EH (cell line): ENCODE measurements at places on chromosomes 16 and 17.

DNA sequence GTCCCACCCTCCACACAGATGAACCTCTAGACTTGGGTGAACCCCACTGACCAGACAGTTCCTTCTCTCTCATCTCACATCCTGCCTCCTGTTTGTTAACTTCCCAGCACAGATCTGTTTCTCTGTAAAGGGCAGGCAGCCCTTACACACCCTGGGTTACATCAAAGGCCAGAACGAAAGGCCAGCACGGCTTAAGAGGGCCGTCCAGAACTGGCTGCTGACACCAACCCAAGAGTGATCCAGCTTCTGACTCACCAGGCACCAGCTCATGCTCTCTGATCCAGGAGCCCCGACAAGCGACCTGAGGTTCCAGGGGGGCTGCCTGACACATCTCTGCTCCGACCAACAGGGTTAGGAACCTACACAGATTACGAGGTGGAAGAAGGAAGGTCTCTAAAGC lies 86.9 kb downstream of the MRM3 start:
- DNase-seq, result peak; percentile 79

- no peak for DNase-seq
Observed at GRCh38 chr16:66360624-66361324, 5.7 kb upstream of the CDH5 start.

DNA sequence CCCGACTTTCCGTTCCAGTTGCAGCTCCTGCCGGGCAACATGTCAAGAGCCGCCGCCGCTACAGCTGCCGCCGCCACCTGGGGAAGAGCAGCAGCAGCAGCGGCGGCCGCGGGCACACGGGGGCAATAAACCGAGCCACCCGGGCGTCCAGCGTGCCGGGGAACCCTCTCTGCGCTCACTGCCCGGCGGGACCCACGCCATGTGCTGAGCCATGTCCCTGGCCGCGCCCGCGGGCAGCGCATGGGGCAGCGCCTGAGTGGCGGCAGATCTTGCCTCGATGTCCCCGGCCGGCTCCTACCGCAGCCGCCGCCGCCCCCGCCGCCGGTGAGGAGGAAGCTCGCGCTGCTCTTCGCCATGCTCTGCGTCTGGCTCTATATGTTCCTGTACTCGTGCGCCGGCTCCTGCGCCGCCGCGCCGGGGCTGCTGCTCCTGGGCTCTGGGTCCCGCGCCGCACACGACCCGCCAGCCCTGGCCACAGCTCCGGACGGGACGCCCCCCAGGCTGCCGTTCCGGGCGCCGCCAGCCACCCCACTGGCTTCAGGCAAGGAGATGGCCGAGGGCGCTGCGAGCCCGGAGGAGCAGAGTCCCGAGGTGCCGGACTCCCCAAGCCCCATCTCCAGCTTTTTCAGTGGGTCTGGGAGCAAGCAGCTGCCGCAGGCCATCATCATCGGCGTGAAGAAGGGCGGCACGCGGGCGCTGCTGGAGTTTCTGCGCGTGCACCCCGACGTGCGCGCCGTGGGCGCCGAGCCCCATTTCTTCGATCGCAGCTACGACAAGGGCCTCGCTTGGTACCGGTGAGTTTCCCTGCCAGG lies 604 bp downstream of the HS3ST3B1 start:
- DNase-seq, result peak; percentile 43

- no peak for DNase-seq
Observed at GRCh38 chr17:56893503-56893902, 20.3 kb downstream of the TRIM25 start.

- no peak for DNase-seq
Observed at GRCh38 chr17:76810956-76811355, 57.2 kb upstream of the MGAT5B start.

- DNase-seq, result no peak
Observed at GRCh38 chr17:57944908-57945307, 10.3 kb downstream of the CUEDC1 start.

DNA sequence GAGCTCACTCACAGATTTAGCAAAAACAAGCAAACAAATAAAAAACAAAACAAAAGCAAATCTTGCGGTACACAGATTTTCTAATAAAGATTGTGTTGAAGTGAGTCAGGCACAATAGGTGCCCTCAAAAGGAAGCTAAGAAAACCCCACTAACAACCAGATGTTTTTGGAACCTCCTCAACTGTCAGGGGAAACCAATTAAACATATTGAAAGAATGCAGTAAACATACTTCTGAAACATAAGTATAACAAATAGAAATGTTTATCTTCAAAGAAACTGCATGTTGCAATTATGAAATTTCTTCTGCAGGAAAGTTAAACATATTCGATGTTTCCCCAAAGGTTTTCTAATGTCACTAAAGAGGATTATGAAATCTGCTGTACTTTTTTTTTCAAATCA lies 110.5 kb upstream of the CORO6 start:
- peak; percentile 21 for DNase-seq

GRCh38 chr16:57938936-57939871 lies 31.7 kb downstream of the CNGB1 start:
- DNase-seq, result peak; percentile 85

DNA sequence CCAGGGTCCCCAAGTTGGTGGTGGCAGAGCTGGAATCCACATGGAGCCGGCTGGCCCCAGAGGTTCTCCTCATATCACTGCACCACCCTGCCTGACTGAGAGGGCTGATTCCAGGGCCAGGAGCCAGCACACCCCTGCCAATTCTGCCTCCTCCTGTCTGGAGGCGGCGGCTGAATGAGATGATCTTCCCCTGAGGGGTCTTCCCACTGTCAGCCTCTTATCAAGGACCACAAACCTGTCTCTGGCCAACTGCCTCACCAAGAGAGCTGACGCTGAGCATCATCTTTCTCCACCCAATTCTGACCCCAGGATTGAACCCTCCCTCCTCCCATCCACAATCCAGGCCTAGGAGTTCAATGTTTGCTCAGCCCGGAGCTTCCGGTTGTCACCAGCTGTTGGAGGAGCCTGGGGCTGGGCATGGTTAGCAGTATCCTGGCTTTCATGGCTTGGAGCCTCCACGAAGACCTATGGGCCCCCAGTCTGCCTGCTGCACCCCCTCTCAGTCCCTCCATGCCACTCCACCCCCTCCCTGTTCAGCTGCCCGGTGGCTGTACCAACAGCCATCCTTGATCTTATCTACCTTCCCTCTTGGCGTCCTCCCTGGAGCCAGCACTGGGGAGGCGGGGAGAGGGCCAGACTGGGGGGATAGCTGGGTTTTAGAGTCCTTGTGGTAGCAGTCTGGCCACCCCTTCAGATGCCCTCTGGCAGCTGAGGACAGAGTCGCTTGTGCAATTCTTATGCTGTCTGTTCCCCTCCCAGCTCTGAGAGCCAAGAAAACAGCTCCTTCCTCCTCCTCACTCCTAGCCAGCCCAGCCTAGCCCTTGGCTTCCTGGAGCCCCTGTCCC lies 25.6 kb downstream of the ABCC3 start:
- DNase-seq, result peak; percentile 62

- DNase-seq, result peak; percentile 69
Observed at GRCh38 chr17:61809816-61810392, 53.4 kb downstream of the BRIP1 start.

DNA sequence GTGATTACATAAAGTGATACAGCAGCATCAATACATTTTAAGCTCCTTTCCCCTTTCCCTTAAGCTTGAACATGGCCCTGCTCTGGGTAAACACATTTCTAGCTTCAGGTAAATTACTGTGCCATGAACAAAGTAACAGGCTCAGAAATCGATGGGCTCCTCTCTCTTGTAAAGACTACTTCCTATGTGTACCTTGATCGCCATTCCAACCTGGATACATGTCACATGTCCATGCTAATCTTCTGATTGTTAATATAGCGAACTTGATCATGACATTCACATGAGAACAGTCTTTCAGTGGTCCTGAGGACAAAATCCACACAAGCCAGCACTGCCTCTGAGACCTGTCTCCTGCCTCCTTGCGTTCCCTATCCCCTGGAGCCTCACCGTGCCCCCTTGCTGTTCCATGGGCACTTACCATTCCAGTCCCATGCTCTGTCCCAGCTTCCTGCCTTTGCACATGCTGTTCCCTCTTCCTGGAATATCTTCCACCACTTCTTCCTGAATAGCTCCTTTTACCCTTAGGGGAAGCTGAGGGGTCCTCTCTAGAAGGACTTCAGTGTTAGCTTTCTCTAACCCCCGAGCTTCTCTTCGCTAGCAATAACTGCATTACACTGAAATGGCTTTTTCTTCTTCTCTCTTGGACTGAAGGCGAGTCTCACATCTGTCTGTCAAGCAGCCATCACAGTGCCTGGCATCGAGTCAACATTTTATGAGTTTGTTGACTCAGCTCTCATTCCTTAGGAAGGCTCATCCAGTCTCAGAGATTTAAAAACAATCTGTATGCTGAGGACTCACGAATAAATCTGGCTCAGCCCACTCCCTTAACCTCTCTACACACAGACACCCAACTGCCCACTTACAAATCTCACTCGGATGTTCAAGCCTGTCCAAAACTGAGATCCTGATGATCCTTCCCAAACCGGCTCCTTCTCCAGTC lies 93.3 kb downstream of the ASIC2 start:
- DNase-seq, result peak; percentile 53

GRCh38 chr17:77281904-77282367 lies 141.2 kb downstream of the SEC14L1 start:
- no peak for DNase-seq

DNA sequence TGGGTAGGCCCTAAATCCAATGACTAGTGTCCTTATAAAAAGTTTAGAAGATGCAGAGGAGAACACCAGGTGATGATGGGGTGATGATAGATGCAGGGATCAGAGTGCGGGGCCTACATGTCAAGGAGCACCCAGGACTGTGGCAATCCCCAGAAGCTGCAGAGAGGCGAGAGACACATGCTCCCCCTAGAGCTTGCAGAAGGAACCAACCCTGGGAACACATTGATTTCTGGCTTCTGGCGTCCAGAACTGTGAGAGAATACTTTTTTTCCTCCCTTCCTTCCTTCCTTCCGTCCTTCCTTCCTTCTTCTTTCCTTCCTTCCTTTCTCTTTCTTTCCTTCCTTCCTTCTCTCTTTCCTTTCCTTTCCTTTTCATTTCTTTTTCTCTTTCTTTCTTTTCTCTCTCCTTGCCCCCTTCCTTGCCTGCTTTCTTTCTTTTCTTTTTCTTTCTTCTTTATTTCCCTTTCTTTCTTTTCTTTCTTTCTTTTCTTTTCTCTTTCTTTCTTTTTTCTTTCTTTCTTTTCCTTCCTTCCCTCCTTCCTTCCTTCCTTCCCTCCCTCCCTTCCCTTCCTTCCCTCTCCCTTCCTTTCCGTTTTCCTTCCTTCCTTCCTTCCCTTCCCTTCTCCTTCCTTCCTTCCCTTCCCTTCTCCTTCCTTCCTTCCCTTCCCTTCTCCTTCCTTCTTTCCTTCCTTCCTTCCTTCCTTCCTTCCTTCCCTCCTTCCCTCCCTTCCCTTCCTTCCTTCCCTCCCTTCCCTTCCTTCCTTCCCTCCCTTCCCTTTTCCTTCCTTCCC lies 134.3 kb downstream of the HAPSTR1 start:
- DNase-seq, result peak; percentile 10

DNA sequence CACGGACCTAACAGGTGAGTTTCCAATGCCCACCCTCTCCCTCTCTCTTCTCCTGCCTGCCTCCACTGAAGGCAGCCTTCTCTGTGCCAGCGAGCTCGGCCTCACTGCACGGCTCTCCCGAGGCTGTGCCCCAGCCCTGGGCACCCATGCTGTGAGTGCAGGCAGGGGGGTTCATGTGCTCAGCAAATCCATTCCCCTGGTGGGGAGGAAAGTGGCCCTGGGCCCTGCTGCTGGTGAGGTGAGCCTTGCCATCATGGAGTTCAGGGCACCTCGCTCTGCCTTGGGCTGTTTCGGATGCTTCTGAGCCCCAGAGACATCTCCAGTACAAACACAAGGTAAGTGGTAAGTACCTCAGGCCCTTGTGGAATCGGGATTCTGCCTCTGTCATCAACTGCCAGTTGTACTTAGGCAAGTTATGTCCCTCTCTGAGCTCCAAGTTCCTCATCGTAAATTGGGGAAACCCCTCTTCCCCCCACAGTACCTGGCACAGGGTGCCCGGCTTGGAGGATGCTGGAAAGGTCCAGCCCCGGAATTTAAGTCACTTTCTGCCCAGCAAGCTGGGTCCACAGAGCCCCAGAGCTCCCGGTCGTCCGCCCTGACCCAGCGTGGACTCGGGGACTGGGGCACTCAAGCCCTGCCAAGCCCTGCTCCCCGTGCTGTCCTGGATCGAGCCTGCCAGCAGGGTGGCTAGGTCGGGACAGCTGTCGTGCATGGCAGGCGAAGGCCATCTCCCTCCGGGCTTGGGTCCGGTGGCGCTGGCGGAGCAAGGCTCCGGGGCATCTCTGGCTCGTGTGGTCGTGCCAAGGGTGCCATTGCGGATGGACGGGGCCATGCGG lies 684 bp upstream of the NUDT16L1 start:
- no peak for DNase-seq

- DNase-seq, result peak; percentile 15
Observed at GRCh38 chr17:7987112-7987893, 15.1 kb upstream of the GUCY2D start.

GRCh38 chr16:76125871-76126270 lies 151.3 kb upstream of the CNTNAP4 start:
- DNase-seq, result no peak

- DNase-seq, result peak; percentile 44
Observed at GRCh38 chr17:16449121-16449570, 33.8 kb downstream of the TRPV2 start.

GRCh38 chr16:53502331-53503269 lies at the start of gene AKTIP:
AKTIP (minus strand) TSS chr16:53503209; CDS start chr16:53500259, 2,950 bp downstream.
- peak; percentile 57 for DNase-seq

- DNase-seq, result peak; percentile 85
Observed at GRCh38 chr16:56519459-56520250, at the start of gene BBS2. BBS2 (minus strand) TSS chr16:56520024; CDS start chr16:56519862, 162 bp downstream.

GRCh38 chr16:66167564-66168291 lies 198.8 kb upstream of the CDH5 start:
- no peak for DNase-seq

GRCh38 chr17:40419559-40420331 lies 2.0 kb upstream of the TOP2A start:
- DNase-seq, result no peak

- DNase-seq, result no peak
Observed at GRCh38 chr16:1121601-1122397, 25.8 kb upstream of the C1QTNF8 start.

DNA sequence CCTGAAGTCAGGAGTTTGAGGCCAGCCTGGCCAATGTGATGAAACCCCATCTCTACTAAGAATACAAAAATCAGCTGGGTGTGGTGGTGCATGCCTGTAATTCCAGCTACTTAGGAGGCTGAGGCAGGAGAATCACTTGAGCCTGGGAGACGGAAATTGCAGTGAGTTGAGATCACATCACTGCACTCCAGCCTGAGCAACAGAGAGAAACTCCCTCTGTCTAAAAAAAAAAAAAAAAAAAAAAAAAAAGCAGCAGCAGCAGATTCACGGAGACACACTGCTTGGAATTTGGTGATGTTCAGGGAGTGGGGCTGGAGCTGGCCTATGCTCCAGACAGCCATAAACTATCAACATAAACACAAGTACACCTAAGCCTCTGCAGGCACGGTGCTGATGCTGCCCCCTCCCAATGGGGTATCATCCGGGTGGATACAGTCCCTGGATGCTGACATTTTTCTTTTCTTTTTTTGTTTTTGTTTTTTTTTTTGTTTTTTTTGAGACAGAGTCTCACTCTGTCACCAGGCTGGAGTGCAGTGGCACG lies 39.6 kb upstream of the RHOT1 start:
- DNase-seq, result peak; percentile 87

DNA sequence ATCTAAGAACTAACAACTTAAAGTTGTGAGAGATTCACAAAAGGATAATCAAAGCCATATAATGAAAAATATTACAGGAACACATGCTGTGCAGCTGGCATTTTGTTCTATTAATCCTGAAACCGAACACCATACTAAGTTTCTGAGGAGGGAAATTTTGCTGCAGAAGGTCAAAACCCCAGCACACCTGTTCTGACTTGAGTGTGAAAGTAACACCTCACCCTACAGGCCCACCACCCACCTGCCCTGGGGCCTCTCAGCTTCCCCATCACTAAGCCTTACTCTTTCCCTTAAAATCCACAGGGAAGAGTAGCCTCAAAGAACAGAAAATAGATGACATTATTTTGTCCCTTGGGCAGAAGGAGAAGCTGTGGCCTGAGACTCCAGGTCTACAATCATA lies 44.8 kb downstream of the STAT5A start:
- DNase-seq, result no peak
